ENCODE measurements at places on chromosomes 7 and 10.

DNA sequence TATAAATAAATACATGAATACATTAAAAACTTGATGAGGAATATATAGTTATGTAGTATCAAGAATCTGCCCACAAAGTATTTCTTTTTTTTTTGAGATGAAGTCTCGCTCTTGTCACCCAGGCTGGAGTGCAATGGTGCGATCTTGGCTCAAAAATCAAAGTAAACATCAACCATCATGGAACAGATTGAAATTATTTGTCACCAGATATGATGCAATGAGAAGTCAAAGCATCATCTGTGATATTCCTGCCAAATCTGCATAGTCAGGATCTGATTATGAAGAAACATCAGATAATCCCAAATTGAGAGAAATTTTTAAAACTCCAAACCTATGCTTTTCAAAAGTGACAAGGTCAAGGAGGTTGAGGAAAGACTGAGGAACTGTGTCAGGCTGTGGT, 5.1 kb upstream of the CYP2C18 start:
- DNase-seq = no peak

DNA sequence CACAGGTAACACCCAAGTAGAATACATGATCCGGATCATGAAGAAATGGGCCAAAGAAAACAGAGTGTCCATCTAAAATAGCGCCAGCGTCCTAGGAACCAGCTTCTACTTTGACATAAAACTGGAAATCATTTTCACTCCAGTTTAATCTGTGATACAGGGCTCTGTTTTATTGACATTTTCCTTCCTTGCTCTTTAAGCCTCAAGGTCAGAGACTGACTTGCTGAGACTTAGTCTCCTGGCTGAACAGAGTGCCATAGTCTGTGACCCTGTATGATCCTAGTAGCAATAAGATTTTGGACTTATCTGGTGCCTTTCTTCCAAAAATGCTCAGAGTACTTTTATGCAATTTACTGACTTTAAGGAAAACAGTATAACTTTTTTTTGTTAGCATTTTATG, 41.7 kb upstream of the UBN2 start:
- no peak for DNase-seq

- DNase-seq = no peak
Observed at GRCh38 chr7:70072220-70072619, 473.9 kb downstream of the AUTS2 start.

DNA sequence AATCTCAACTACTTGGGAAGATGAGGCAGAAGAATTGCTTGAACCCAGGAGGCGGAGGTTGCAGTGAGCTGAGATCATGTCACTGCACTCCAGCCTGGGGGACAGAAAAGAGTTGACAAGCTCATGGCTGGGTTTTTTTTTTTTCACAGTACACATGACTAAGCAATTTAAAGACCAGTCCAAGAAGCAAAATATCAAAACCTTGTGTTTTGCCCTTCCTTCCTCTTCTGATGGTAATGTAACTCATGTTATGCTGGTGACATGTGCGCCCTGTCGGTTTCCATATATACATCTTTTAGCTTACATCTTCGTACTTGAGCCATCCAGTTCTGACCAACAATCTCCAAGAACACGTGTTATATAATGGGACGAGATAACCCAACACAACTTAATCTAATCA, 237.7 kb upstream of the PLXDC2 start:
- DNase-seq = no peak

- DNase-seq = no peak
Observed at GRCh38 chr7:21125297-21125696, 302.6 kb upstream of the SP4 start.

DNA sequence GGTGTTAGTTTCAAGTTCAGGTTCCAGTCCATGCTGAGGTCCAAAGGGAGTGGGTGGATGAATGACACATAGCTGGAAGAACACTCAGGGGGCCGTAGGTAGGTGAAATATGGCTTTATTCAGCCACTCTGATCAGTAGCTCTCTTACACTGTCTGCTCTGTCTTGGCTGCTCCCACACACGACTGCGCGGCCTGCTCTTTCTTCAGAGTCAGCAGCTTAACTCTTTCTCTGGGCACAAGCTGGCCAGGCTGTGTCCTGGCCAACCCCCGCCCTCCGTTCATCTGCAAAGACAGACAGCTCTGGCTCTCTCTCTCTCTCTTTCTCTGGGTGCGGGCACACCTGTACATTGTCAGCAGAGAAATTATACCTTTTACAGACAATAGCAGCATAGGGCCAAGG, 317.4 kb upstream of the SORCS1 start:
- DNase-seq = no peak

GRCh38 chr7:155218276-155219153, 79.2 kb upstream of the INSIG1 start:
- DNase-seq = no peak

DNA sequence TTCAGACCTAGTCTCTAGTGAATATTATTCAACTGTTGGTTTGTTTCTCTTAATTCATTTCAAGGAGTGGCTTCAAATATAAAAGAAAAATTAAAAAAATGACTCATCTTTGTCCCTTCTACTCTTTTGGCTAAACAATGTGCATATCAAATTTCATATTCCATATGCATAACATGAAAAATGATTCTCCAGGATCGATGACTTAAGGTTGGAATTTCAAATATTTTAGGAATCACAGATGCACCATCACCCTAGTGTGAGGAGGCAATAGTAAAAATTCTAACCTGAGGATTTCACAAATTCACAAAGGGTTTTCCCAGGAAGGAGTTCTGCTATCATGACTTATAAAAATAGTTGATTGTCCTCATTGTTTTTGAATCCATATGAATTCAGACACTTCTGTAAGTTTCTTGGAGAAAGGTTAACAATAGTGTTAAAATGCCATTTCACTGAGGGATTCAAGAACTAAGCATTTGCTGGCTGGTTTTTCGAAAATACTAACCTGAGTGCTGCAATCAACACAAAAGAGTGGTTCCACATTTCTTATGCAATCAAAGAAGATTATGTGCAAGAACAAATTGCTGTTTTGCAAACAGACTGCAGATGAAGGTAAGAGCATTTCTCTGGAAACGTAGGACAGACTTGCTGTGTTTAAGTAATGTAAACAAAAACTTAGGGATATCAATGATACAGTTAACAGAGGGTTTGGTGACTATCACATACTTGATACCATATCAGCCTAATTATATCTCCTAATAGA, 547.5 kb upstream of the LRRTM3 start:
- DNase-seq = no peak
